NCI-H510A treated with DMSO at 0.1 percent for 48 hours (cell line): ENCODE measurements at places on chromosomes 5 and 9.

DNA sequence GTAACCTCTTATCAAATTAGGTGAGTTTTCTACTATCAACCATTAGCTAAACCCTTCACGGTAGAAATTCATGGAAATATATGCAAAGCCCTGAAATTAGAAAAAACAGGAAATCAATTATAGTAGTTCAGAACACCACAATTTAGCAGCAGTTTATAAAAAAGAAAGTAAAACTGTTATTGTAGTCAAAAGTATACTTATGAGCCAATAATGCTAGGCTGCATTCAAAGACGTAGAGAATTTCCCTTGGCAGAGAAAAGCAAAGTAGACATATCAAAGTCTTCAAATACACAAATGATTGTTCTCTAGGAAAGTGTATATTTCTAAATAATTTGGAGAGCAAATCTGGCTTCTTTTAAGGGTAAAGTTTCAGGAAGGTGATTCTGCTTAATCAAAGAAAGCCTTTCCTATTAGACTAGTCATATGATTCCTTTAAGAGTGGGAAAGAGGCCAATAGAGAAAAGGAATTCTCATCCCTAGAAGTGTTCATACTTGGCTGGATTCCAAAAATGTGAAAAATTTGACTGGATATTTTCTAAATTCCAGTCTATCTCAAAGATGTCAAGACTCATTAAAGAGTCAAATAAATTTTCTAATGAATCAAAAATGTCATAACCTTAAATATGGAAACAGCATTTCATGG is 185.5 kb downstream of the SMC2 start:
- no peak for DNase-seq

DNA sequence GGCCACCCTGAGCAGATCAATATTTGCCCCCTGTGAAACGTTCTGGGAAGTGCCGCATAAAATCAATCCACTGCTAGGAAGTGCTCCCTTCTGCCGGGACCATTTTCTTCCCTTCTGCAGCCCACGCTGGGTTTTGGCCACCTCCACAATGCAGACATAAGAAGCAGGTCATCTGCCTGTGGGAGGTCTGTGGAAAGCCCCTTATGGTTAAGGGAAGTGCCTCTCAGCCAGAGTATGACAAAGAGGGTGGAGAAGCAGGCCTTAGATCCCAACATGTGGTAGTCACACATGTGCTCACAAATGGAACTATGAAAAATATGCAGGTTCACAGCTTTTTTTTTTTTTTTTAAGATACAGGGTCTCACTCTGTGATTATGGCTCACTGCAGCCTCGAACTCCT is 82.8 kb downstream of the SLC1A3 start:
- DNase-seq = no peak

- no peak for DNase-seq
These were observed 517.0 kb downstream of the AGTPBP1 start for GRCh38 chr9:85224729-85225128.

DNA sequence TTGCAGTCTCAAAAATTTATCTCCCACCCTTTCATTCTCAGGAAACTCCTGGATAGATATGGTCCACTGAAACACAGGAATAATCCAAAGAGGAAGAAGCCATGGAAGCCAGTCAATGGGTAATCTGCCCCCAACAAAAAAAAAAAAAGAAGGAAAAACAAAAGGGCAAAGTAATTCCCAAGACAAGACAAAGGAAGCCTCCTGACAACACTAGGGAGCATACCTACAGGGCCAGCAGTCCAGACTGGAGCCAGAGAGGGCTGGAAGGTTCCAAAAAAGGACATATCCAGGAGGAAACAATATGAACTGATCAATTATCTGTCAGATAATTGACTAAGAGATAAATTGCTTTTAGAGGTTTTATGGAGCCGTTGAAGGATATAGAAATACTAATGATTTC is 12.9 kb downstream of the FNIP1 start:
- no peak for DNase-seq

- no peak for DNase-seq
These were observed 397.9 kb upstream of the SGCD start for GRCh38 chr5:155929112-155929511.

- no peak for DNase-seq
These were observed 283.9 kb downstream of the GADD45G start for GRCh38 chr9:89888677-89889076.

DNA sequence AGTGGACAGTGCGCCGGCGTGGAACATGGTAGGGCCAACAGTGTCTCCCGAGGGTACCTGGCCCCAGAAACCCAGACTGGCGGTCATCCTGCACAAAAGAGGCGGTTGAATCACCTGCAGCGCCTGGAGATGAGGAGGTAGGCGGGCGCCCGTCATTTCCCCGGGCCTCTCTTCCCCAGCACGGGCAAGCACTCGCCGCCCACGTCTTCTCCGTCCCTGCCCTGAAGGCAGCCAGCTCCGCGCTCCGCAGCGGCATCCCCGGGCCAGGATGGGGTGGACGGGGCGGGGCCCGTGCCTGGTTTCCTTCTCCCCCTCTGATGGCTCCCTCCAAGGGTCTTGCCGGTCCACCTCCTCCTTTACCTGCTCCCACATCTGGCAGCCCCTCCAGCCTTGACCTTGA is 27.1 kb upstream of the N4BP3 start:
- no peak for DNase-seq

- DNase-seq = peak; percentile 86
These were observed at the start of gene SPTAN1 for GRCh38 chr9:128552153-128552743. Gene SPTAN1 (plus strand): TSS chr9:128552587. CDS start chr9:128566741, 14,154 bp downstream.

- DNase-seq = no peak
These were observed 121.0 kb upstream of the RETREG1 start for GRCh38 chr5:16737620-16738364.

DNA sequence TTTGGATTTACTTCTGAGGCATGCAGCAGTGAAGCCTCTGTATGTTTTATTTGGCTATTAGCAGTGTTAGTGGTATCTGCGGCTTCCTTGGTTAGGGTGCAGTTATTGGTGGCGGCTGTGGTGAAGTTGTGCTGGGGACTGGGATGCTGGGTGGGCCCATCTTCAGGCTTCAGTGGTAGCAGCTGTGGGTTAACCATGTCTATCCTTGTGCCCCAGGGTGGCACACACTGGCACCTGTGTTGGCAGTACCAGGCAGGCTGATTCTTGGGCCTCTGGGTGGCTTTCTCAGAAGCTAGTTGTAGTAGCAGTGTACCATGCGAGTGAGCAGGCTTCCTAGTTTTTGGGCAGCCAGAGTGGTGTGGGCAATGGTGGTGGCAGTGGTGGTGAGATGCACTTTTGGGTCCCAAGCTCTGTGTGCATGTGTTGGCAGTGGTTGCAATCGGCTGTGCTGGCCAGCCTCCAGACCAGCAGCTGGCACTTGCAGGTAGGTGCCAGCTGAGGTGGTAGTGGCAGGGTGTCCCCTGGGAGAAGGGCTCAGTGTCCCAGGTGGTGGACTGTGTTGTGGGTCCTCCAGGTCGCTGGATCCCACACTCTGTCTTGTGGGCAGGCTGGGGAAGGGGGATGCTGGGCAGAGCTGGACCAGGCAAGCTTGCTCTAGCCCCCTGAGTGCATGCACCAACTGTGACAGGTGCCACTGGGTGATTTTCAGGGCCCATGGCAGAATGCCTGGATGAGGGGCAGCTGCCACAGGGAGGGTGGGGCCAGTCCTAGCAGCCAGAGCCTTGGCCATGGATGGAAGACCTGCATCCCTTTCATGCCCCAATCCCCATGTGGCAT is 13.6 kb downstream of the AHRR start:
- no peak for DNase-seq
